ENCODE measurements at places on chromosomes 6 and 20. TPM values are rescaled to one million over a fixed set of nuclear protein-coding genes. Genes with fewer than 3 reads are reported as not detected.

Gene BMP6
- 3.9 TPM for total RNA-seq

Gene COL19A1
- total RNA-seq, result 0.91 TPM

Gene LHFPL5
- total RNA-seq, result not detected

Gene EYA4
- 22.6 TPM for total RNA-seq

Gene FAM135A
- total RNA-seq, result 9.7 TPM

Gene POPDC3
- total RNA-seq, result 59.7 TPM

Gene FRK
- total RNA-seq, result 7.1 TPM

Gene RIMS4
- not detected for total RNA-seq

Gene RIMS1
- total RNA-seq, result 3.2 TPM

Gene MOG
- 7.4 TPM for total RNA-seq

Gene PRR18
- total RNA-seq, result 0.07 TPM

Gene MAFB
- total RNA-seq, result 12.1 TPM

Gene PTCRA
- total RNA-seq, result not detected

Gene LSM2
- 23.8 TPM for total RNA-seq

Gene SPATA25
- 1.1 TPM for total RNA-seq

All from heart left ventricle (tissue), 16 donors.